ENCODE measurements at places on chromosomes 13 and 19.

GRCh38 chr19:40872209-40872608 lies 9.8 kb downstream of the CYP2A7 start:
- DNase-seq, result no peak

- DNase-seq, result no peak
Observed at GRCh38 chr19:52226652-52227051, 36.8 kb downstream of the PPP2R1A start.

DNA sequence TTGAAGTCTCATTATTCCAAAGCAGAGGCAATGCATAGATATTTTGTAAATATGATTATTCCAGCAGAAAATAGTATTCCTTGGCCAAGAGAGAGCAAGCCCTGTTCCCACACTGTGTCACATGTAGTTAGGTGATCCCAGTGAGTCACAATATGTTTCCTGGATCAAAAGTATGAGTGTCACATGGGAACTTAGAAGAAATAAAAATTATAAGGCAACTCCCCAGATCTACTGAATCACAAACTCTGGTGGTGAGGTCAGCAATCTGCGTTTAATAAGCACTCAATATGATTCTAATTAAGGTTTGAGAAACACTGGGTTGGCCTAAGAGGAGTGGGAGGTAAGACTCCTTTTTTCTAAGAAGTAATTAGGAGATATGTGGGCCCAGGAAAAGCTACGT lies 1504.5 kb upstream of the PCDH20 start:
- DNase-seq, result no peak

GRCh38 chr13:59247171-59247570 lies 916.6 kb downstream of the DIAPH3 start:
- no peak for DNase-seq

DNA sequence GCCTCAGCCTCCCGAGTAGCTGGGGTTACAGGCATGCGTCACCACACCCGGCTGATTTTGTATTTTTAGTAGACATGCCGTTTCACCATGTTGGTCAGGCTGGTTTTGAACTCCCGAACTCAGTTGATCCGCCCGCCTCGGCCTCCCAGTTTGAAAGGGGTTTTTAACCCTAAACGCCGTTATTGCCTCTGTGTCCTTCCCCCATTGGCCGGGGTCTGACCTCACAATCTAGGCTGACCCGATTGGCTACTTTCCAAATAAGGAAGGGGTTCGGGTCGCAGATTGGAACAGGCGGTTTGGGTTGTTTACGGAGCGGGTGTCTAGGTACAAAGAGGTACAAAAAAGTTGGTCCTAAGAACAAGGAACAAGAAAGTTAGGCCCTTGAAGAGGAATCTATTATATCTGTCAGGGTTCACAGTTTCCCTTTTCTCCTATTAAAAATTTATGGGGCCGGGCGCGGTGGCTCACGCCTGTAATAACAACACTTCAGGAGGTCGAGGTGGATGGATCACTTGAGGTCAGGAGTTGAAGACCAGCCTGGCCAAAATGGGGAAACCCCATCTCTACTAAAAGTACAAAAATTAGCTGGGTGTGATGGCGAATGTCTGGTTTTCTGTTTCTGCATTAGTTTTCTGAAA lies 1.0 kb downstream of the ZNF253 start:
- peak; percentile 12 for DNase-seq

GRCh38 chr13:97067017-97067895 lies 73.0 kb upstream of the OXGR1 start:
- no peak for DNase-seq

DNA sequence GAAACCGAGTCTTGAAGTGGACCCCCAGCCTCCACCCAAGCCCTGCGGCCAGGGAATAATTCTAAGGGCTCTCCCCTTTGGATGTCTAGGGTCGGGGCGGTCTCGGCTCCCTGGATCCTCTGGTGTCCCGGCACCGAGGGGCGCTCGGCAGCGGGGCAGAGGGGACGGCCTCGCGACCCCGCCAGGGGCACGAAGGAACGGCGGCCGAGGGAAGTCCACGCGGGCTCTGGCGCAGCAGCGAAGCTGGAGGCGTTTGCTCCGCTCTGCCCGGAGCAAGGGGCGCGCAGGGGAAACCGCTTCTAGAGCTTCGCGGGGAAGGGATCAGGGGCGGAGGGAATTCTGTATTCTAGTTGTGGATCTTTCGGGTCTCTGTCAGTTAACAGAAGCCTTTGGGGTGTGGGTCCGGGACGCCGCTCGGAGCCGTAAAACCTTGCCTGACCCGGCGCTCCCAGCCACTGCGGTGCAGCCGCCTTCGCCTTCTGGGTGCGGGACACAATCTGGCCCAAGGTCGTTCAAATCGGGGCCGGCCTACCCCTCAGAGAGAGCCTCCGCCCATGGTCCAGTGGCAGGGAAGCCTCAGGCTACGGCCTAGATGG lies 118.2 kb downstream of the KCNRG start:
- no peak for DNase-seq

DNA sequence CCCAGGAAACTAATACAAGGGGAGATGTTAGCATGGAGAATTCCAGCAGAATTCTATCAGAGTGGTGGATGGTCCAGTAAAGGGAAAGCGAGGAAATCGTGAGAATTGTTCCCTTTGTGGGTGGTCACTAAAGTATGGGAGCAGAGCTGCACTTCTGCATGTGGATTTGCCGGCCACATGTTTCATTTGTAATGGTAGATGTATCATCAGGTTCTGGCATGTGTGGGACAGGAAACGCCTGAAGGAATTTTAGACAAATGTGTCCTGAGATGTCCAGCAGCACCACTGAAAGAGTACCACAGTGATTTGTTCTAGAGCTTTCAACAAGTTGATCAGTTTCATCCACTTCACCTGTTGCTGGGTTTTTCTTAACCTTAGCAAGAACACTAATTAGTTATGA lies 308.4 kb downstream of the SHISA2 start:
- DNase-seq, result no peak

GRCh38 chr19:13995878-13996765 lies 10.0 kb downstream of the RFX1 start:
- no peak for DNase-seq

- DNase-seq, result no peak
Observed at GRCh38 chr19:1373534-1374249, 10.0 kb upstream of the NDUFS7 start.

GRCh38 chr19:2523630-2524311 lies 47.8 kb downstream of the GADD45B start:
- DNase-seq, result no peak

DNA sequence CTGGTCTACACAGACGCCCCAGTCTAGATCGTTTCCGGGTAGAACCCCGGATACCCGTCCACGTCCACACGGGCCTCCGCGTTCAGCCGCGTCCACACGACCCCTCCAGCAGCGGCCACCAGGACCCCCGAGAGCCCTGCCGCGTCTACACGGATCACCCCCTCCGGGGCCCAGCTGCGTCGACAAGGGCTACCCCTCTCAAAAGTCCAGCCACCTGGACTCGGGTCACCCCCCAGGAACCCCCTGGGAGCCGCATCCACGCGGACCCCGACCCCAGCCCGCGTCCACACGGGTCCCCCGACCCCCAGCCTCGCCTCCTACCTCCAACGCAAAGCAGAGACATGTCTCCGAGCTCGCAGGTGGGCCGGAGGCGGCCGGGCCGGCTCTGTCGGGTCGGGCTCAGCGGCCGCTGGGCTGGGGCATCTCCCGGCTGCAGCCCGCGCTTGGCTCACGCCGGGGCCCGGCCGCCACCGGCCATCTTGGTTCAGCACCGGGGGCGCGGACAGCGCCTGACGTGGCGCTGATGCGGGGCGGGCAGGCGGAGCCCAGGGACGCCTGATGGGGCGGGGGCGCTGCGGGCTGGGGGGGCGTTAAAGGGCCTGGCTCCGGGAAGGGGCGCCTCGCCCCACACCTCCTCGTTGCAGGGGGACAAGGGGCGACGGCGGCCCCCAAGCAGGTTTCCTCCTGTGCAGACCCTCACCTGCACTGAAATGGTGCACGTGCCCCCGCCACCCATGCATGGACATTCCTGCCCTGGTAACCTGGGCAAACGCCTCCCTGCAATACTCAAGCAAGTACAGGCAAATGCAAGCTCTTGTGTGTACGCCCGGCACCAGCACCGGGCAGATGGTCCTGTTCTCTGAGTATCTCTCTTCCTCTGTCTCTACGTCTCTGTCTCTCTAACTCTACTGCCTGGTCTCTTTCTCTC lies at the start of gene UNC13A:
Gene UNC13A, minus strand, starts transcription at position 498 of the 928 bp plus-strand sequence. Its CDS starts 155 bp downstream, at position 343.
- peak; percentile 24 for DNase-seq

DNA sequence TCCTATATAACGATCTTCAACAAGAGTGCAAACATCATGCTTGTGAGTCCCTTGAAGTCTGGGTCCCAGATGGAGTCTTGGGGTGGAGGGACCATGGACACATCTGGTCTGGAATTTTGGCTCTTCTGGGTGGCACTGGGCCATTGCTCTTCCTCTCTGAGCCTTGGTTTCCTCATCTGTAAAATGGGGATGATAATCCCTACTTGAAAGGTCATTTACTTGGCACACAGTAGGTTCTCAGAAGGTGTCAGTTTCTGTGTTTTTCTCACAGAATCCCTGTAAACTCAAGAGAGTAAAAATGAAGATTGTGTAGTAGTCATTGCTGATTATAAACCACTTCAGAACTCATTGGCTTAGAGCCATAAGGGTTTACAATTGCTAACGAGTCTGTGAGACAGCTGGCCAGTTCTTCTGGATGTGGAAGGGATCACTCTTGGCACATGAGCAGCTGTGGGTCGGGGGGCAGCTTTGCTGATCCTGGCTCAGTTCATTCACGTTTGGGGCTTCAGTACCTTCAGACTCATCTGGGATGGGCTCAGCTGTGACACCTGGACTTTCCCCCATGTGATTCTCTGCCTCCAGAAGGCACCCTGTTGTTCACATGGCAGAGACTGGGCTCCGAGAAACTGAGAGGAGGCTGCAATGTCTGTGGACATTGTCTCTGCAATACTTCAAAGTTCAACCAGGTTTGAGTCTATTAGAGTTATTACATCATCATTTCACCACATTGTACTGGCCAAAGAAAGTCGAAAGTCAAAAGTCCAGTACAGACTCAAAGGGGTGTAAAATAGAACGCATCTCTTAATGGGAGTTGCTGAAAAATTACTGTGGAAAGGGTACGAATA lies 7.8 kb downstream of the CYP4F12 start:
- DNase-seq, result no peak

GRCh38 chr19:13207846-13208671 lies 57.8 kb downstream of the IER2 start:
- peak; percentile 86 for DNase-seq

GRCh38 chr13:110340812-110341444 lies 33.8 kb downstream of the COL4A2 start:
- DNase-seq, result no peak

DNA sequence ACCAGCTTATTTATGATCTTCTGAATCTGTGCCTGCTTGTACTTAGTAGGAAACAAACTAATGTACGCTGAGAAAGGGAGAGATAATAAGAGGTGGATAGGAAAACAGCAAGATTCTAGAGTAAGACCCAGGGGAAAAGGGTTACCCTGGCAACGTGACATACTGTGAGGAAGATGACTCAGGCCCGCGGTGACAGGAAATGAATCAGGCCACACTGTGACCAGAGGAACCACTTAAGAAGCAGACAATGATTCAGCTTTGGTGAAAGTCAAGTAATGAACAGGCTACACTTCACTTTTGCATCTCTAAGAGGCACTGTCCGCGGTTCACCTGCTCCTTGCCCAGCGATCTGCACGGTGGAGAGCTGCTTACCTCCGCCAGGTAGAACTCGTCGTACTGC lies 158.2 kb downstream of the NALCN start:
- DNase-seq, result peak; percentile 61

DNA sequence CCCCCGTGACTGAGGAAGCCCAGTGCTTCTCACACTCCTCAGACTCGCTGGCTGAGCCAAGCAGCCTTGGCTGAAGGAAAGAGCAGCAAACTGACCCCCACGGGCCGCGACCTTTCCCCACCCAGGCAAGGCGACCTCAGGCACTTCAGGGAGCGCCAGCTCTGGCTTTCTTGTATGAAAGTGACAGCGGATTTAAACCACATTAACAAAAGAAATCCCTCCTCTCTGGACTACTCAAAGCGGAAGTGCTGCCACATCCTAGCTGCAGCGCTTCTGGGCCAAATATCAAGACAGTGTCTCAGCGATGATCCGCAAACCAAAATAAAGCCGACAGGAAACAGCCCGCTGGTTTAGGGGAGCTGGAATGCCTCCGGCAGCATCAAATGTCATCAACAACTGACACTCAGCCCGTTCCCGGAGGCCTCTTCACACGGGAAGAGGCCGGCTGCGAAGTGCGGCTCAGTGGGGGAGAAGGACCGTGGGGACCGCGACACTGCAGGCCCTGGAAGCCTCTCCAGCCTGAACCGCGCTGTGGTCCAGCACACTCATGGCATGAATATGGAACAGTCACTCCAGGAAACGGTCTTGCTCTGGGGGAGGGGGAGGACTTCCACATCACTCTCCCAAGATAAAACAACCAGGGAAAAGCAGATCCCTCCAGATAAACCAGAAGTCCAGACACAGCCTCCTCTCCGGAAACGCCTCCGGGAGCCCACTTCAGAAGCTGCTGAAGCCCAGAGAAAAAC lies 1.4 kb downstream of the RASA3 start:
- peak; percentile 78 for DNase-seq

- DNase-seq, result no peak
Observed at GRCh38 chr13:69595181-69595580, 512.4 kb upstream of the ATXN8OS start.

DNA sequence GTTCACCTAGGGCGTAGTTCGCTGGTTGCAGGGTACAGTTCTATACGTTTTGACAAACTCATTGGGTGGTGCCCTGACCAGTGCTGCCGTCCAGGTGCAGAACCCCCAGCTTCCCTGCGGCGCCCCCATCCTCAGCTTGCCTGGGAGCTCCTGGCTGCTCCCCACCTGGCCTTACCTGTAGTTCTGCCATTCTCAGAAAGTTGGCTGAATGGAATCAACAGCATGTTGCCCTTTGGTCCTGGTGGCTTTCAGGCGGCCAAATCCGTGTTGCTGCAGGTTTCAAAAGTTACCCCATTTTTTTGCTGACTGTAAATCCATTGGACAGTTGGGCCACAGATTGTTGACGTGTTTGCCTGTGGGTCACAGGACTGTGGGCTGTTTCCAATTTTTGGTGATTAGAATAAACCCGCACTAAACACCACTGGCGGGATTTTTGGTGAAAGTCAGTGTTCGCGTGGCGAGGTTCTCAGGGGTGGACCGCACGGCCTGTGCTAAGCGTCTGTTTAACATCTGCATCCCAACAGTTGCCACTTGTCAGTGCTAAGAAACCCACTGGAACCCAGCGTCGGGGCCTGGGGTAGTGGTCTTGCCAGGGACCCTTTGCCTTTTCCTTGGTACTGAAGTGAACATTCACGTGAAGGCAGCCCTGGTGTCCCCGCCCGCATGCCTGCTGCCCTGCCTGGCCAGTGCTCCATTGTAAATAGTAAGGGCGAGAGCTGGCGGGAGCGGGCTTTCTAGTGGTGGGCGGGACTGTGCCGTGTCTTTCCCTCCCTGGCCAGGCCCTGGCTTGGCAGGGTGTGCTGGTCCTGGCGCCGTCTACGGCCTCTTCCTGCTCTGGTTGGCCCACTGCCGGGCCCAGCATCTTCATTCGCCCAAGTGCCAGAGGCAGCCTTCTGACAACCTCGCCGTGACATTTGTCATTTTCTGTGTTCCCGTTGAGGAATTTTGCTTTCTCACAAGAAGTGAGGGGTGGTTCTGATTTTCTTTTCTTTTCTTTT lies 3.3 kb downstream of the DOT1L start:
- DNase-seq, result no peak

DNA sequence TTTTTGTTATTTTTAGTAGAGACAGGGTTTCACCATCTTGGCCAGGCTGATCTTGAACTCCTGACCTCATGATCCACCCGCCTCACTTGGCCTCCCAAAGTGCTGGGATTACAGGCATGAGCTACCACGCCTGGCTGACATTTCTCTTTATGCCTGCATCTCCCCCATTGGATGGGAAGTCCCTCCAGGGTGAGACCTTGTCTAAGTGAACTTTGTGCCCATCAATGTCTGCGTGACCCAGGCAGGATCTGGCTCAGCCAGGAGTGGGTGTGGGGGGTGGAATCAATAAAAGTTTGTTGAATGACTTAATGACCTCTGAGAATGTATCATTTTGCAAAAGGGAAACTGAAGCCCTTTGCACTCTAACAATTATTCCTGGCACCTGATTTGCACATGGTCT lies 1.8 kb upstream of the ARRDC5 start:
- no peak for DNase-seq

Data from MM.1S (cell line).